A673 (cell line): ENCODE measurements at places on chromosomes 4 and X.

DNA sequence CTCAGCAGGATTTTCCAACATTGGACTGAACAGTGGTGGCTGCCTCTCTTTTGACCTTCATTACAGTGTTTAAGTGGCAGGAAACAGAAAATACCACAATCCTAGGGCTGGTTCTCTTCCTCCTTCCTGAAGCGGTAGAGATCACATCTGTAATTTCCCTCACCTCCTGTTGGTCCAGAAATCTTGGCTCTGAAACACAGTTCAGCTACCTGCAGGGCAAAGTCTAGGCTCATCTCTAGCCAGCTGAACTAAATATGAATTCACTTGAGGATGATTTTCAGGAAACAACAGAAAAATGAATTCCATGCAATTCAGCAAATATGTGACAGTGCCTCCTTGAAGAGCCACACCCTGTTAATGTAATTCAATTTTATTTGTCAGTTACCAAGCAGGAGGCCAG, 531.9 kb downstream of the INPP4B start:
- DNase-seq: no peak

- DNase-seq: no peak
Observed at GRCh38 chrX:129697204-129697829, 41.5 kb upstream of the XPNPEP2 start.

DNA sequence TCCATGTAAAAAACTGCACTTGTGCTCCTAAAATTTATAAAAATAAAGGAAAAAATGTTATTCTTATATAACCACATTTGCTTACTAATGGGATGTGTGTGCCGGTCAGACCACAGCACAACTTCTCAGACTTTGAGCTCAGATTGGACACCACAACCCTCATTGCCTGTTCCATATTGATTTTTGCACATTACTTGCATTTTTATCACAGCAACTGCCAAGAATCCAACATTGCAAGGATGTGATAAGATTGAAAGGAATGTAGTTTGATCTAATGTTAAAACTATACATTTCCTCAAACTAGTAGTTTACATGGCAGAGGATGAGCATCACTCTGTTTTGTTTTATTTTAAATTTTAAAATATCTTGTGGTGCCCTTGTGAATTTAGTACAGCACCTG, 227.8 kb downstream of the KDR start:
- no peak for DNase-seq

DNA sequence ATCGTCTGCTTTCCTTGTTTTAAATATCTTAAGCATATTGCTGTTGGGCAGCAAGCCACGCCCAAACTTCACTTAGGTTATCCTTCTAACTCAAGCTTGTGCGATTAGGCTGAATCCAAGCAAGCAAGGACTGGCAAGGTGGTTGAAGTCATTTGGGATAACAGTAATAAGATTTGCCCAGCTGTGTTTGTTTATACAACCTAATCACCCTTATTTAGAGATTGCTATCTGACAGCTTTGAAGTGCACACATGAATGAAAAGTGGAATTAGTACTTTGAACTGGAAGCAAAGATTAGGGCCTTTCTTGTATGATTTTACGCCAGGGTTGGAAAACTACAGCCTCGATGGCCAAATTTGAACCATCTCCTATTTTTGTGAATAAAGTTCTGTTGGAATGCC, 182.1 kb downstream of the ASB9 start:
- DNase-seq: no peak

GRCh38 chr4:15250021-15250441, 177.8 kb upstream of the C1QTNF7 start:
- DNase-seq: no peak

DNA sequence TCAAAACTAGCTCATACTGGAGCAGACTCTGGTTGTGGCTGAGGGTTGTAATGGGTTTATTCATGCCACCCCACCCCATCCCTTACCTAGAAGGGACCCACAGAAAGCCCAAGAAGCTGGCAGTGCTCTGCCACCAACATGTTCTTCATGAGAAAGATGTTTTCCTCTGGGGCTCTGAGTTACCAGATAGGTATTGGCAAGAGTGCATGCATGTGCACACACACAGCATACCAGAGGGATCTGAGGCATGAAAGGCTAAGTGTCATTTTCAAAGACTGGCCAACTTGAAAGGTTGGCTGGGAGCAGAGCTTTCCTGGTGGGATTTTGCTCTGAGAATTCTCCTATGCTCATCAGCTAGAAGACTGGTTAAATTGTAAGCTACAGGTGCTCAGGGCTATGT, 65.2 kb downstream of the PHOX2B start:
- no peak for DNase-seq

- no peak for DNase-seq
Observed at GRCh38 chrX:132505116-132505515, 16.3 kb upstream of the MBNL3 start.

GRCh38 chrX:41336447-41336846, 2.5 kb downstream of the DDX3X start:
- no peak for DNase-seq

GRCh38 chrX:136268051-136269048, 17.1 kb upstream of the MAP7D3 start:
- DNase-seq: peak; percentile 58

DNA sequence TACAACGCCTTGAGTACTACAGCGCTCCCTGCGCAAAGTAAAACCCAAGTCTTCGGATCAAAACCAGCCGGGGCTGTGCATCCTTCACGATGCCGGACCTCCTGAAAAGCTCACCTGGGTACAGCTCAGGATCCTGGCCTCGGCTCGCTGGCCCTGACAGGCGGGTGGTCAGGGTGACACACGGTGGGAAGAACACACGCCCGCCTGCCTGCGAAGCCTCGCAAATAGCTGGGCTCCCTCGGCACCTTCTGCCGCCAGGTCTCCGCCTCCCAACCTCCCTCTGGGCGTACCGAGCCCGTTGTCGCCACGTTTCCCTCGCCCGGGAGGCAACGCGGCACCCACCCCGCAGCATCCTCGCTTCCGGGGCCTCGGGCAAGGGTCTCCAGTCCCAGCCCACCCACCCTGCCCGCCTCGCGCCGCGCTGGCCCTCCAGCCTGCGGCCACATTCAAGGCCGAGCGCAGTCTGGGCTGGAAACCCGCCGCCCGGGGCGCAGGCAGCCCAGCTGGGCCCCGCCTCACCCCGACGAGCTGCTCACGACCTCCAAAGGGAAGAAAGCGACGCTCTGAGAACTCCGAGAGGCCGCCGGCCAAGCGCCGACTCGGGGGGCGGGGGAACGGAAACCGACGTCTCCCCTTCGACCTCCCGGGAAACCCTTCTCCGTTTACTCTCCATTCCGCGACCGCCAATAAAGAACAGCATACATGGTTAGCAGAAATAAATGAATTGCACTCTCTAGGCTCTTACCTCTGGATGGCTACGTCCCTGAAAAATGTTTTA, 511 bp downstream of the PPM1K start:
- DNase-seq: peak; percentile 6

DNA sequence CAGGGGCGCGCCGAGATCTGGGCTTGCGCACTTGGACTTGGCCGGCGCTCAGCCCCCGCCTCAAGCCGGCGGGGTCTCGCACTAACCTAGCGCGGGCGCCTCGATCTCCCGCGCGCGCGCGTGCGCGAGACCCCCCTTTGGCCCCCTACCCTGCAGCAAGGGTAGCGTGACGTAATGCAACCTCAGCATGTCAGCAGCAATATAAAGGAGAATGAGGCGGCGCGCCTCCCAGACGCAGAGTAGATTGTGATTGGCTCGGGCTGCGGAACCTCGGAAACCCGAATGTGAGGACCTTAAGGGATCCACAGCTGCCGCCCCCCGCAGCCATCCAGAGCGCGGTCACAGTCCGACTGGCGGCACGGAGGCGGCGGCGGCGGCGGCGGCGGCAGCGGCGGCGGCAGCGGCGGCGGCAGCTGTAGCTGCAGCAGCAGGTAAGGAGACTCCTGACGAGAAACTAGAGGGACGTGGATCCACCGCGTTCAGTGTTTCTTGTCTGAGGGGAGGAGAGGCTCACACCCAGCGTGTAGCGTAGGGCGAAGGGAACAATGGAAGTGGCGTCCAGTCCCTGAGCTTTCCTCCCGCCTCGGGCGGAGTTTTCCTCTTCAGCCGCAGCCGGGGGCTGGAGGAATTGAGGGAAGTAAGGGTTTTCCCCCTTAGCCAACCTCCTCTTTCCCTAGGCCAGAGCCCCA, at the start of the genes SATL1 and ZNF711:
TSS of gene SATL1 (minus strand) at position 19 of the 689 bp plus-strand sequence. CDS start 134,811 bp downstream, outside the sequence.
TSS of gene ZNF711 (plus strand) at position 231 of the 689 bp plus-strand sequence. CDS start 3,582 bp downstream, outside the sequence.
- DNase-seq: peak; percentile 84
